ENCODE measurements at places on chromosomes 16 and 17. TPM values are rescaled to one million over a fixed set of nuclear protein-coding genes. Genes with fewer than 3 reads are reported as not detected.

The ABCC3 gene
- polyA plus RNA-seq: 2.0 TPM

The SUZ12 gene
- 5.1 TPM for polyA plus RNA-seq

The DUS2 gene
- polyA plus RNA-seq: 4.2 TPM

The KRTAP4-9 gene
- polyA plus RNA-seq: not detected

The HOXB1 gene
- not detected for polyA plus RNA-seq

The ANKRD40CL gene
- polyA plus RNA-seq: not detected

The HAP1 gene
- polyA plus RNA-seq: not detected

The NOD2 gene
- 0.73 TPM for polyA plus RNA-seq

The TMC5 gene
- polyA plus RNA-seq: under 0.01 TPM

The ENPP7 gene
- not detected for polyA plus RNA-seq

The TMEM114 gene
- not detected for polyA plus RNA-seq
